ENCODE measurements at places on chromosomes 1 and 21.

DNA sequence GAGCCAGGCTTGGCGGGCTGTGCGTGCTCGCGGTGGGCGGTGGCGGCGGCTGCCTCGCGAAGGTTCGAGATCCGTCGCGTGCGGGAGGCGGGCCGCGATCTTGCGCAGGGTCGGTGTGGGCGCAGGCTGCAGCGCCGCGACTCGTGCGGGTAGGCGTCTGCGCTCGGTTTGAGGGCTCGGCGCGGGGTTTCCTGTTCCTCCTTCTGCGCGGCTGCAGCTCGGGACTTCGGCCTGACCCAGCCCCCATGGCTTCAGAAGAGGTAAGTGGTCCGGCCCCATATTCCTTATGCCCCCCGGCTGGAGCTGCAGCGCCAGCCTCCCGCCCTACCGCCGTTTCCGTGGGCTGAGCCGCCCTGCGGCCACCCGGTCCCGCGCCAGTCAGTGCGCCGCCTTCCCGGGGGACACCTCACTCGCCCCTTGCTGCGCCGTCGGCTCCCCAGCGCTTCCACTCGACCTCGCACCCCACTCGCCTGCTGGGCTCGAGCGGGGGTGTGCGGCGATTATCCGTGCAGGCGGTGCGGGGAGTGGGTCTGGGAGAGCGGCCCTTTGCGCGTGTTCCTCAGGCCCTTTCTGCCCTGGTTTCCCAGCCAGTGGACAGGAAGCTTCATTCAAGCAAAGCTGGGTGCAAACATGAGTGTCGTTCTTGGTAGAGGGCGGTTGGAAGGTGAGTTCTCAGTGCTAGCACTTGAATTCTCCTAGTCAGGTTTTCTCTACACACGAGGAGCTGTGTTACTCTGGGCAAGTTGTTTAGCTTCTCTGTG, at the start of gene CACYBP:
Gene CACYBP (plus strand): TSS at position 12 of the 761 bp plus-strand sequence. CDS start 234 bp downstream, at position 246.
- no peak for DNase-seq

DNA sequence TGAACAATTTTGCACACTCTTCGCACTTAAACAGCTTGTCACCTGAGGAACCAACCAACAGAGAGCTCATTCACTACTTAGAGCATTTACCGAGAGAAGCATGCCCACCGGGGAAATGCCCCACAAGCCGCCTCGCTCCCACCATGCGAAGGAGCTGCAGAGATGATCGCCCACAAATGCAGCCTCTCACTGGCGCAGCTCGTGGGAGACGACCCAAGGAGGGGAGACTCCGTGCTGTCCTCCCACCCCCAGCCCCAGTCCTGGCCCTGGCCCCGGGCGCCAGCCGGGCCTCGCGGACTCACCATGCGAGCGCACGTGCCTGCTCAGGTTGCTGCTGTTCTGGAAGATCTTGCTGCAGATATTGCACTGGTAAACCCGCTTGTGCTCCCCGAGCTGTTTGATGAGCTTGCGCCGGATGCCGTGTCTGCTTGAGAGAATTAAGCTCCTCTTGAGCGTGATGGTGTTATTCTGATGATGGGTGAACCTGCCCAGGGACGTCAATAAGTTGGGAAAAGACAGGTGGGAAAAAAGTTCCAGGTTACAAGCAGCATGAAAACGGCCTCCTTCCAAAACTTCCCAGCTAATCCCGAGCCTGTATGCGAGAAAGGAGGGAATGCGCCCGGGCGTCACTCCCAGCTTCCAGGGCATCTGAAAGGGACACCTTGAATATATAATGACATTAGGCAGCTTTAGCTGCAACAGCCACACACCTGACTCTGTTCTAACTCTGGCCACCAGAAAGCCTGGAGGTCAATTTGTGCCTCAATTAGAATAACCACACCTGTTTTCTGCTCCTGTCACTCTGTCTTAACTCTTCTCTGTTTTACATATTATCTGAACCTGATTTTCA, 42.8 kb downstream of the PRDM15 start:
- no peak for DNase-seq

GRCh38 chr1:2854151-2854550, 52.7 kb upstream of the TTC34 start:
- no peak for DNase-seq

DNA sequence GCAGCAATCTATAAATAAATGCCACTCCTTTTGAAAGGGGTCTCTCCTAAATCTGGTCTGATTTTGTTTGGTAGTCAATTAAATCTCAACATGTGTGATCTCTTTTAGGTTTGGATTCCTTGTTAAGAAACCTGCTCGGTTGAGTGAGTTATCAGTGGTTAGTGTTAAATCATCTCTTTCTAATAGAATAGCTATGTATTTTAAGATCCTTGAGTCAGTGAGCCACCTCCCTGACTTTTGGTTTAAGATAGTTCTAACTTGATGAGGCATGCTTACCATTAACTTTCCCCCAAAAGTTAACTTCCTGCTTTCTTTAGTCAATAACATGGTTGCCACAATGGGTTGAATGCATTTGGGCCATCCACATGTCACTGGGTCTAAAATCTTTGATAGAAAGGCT, 93.1 kb upstream of the OLFM3 start:
- no peak for DNase-seq

DNA sequence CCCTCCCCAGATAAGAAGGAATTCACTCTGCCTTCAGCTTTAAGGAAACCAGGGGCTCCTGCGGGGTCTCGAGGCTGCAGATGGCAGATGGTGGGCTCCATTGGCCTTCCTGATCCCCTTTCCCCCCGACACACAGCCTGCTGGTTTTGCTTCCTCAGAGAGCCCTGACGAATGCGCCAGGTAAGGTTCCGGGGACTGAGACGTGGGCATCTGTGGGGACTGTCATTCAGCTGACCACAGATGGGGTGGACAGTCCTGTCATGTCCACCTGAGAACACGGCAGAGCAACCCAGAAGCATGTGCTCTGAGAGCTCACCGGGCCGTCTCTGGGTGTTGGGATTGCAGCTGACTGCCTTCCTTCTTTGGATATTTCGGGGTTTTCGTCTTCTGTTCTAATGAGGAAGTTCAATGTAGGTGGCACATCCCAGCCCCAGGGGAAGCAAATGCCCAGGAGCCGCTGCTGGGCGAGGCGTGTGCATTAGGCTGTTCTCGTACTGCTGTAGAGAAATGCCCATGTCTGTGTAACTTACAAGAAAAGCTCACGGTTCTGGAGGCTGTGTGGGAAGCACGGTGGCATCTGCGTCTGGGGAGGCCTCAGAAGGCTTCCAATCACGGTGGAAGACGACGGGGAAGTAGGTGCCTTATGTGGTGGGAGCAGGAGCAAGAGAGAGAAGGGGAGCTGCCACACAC, 22.6 kb upstream of the TTC34 start:
- no peak for DNase-seq

DNA sequence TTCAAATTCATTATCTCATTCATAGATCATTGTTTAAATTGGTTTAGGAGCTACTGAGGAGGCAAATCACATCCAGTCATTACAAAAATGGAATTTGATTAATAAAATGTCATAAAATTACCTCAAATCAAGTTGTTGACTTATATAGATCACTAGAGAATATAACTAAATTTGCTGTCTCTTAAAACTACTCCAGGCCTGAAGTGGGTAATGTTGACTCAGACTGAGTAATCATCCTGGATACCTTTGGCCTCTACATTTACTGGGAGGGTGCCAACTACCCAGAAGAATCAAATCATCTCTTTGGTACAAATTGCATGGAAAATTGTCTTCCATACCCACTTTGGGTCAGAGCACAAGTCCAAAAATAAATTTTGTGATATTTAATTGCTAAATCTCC, 191.2 kb upstream of the GREM2 start:
- DNase-seq, result no peak

- no peak for DNase-seq
Observed at GRCh38 chr1:71193153-71193552, 112.3 kb upstream of the ZRANB2 start.

GRCh38 chr1:28112388-28113241, 24.2 kb upstream of the EYA3 start:
- DNase-seq, result no peak

DNA sequence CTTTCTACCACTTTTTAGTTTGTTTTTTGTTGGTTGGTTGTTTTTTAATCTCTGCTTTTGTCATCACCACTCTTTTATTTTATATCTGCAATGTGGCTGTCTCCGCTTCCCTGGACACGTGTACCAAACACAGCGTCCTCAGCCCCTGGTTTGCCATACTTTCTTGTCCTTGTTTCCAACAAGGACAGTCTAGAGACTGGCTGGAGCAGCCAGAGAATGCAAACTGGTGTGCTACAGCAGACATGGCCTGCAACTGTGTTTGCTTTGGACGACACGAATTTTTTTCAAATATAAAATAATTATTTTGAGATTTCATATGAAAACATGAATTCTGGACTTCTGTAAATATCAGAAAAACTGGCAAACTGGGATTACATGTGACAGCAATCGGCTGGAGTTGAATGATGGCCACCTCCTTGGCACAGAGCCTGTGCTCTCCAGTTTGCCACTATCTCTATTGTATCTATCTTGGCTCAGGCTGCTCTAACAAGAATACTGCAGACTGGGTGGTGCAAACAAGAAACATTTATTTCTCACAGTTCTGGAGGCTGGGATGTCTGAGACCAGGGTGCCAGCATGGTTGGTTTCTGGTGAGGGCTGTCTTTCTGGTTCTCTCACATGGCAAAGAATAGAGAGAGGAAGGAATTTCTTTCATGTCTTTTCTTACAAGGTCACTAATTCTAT, 34.6 kb upstream of the POU2F1 start:
- no peak for DNase-seq

DNA sequence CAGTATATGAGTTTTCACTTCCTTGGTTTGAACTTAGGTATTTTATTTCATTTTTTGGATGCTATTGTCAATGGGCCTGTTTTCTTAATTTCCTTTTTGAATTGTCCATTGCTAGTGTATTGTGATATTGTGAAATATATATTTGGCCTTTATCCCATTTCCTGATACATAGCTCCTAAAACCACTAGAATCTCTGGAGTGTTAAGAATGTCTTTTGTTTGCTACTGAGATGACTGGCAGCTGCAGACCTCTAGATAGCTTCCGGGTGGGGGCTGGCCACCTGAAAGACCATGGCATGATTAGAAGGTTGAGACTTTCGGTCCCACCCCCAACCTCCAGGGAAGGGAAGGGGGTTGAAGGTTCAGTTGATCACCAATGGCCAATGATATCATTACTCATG, 245.4 kb downstream of the KCNJ6 start:
- DNase-seq, result no peak

DNA sequence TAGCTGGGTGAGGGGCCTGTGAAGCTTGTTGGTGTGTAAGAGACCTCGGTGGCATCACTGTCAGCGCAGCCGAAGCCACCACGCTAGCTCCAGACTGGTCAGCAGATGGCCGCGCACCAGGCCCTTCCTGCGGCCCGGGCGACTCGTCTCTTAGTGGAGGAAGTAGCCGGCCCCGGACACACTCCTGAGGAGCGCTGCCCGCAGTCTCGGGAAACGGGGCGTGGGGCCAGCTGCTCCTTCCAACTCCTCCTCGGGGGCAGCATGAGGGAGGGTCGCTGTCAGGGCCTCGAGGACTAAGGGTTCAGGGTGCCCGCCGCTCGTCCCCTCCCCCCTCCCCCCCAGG, 20.4 kb downstream of the H3-3A start:
- DNase-seq, result no peak

- DNase-seq, result no peak
Observed at GRCh38 chr1:112373806-112374205, 22.2 kb upstream of the CTTNBP2NL start.

- DNase-seq, result no peak
Observed at GRCh38 chr1:61070054-61070453, 12.3 kb upstream of the NFIA start.

GRCh38 chr1:93698329-93699048, 16.9 kb upstream of the BCAR3 start:
- no peak for DNase-seq

- no peak for DNase-seq
Observed at GRCh38 chr1:183021405-183022201, 1.6 kb upstream of the LAMC1 start.

DNA sequence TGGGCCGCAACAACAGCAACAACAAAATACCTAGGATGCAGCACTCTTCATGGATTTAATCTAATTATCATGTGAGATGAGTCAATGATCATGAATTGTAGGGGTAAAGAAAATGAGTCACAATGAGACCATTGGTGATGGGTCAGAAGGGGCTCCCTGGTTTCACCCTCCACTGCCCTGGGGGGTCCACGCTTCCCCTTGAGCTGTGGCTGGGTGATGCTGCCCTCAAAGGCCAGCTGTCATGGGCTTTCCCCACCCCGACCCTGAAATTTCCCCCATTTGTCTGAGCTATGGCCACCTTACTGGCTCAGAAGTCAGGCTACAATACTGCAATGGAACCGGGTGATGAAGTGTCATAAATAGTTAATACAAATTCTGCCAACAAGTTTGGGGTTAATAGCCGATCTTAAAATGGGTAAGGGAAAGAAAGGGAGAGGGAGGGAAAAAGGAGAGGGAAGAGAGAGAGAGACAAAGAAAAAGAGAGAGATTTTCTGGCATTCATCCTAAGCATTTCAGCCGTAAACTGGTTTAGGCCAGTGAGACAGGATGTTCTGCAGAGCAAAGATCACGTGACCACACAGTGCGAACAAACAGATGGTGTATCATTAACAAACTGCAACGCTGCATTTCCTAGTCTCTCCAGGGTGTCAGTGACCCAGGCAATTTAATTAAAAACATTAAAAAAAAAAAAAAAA, 143.4 kb upstream of the ERRFI1 start:
- peak; percentile 77 for DNase-seq

GRCh38 chr1:228020686-228021354, 14.0 kb downstream of the WNT3A start:
- no peak for DNase-seq

DNA sequence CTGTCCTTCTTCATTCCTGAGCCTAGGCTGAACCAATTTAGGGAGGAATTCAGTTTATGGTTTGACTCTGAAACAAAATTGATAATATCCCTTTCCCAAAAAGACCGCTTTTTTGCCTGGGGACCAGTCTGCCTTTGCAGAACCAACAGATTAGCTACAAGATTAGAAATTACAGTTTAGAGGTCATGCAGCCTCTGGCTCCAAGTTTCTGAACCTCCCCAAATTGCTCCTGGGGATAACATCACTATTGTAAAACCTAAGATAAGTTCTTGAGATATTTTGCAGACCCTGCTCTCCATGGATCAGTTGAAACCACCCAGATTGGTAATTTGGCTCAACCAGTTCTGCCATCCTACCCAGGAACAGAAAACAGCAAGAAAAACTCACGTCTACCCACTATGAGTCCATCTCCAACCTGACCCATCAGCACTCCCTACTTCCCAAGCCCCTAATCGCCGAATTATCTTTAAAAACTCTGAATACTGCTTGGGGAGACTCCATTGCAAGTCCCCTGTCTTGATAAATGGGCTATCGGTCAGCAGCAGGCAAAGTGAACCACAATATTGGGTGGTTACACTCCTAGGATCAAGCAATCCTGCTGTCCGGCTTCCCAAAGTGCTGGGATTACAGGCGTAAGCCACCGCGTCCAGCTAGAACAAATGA, 605 bp upstream of the RABGGTB start:
- DNase-seq, result no peak

Measured in NCI-H1105 (cell line).